Large intestine (tissue), 12 donors: ENCODE measurements at places on chromosomes 4 and X.

DNA sequence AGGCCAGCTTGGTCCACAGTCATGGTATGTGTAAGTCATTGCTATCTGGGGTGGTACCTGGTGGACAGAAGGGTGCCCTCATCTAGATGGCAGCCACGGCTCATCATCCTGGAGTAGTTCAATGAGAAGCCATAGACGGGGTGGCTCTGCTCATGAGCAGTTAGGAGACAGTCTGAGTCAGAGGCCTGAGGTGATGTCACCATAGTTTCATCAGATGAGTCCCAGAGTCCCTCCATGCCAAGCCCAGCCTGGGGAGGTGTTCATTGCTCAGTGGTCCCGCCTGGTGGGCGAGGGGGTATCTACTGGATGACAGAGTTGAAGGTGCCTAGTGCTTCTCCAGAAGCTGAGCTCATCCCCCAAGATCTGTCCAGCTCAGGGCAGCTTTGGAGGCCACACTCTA is 49.8 kb downstream of the DLG3 start:
- DNase-seq = no peak

- no peak for DNase-seq
These were observed 1162.8 kb upstream of the PRKX start for GRCh38 chrX:4876268-4876667.

DNA sequence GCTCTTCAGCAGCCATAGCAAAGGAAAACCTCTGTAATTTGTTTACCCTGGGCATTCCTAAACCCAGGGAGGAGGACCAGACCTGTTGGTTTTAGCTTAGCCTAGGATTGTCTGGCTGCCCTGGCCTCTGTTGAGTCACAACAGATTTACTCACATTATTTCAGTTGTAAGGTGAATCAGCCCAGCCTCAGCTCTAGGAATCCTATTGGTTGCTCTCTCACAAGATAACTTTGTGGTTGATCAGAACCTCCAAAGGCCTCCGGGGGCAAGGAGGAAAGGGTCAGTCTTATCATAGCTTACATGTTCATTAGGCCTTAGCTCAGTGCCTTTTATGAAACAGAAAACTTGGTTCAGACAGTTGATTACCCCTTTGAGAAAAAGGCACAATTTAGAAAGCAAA is 41.0 kb downstream of the PDK3 start:
- no peak for DNase-seq

DNA sequence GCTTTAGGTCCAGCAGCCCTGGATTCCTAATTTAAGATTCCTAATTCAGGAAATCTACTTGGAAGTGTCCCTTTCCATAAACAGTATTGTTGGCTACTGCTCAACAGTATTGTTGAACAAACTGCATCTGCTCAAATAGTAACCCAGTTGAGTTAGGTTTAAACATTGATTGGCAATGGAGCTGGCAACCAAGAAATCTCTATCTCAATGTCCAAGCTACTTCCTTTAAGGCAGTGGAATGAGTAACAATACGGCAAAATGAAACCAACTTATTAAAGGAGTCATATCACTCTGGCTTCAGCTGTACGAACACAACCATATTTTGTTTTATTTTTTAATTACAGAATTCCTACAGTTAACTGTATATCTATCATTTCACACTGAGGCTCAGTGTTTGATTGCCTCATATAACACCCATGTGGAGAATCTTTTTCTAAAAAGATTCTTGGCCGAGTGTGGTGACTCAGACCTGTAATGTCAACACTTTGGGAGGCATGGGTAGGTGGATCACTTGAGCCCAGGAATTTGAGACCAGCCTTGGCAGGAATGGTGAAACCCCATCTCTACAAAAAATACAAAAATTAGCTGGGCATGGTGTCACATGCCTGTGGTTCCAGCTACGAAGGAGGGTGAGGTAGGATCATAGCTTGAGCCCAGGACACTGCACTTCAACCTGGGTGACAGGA is 71.7 kb upstream of the IL13RA1 start:
- DNase-seq = no peak

GRCh38 chr4:116838609-116839008 is 246.8 kb downstream of the TRAM1L1 start:
- DNase-seq = no peak

DNA sequence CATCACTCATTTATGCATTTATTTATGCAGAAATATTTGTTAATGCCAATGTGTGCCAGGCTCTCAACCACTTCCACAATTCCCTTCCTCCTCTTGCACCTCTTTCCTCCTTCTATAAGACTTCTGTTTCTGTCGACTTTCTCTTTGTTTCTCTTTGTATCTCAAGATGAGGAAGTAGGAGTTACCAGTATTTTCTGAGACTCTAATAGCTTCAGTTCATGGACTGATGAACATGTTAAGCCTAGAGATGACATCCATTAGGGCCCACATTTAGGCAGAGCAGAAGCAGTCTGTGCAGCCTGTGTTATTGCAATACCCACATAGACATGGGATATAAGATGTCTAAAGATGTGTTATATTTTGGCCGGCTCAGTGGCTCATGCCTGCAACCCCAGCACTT is 241.8 kb upstream of the SMIM31 start:
- no peak for DNase-seq

GRCh38 chr4:97938141-97938540 is 205.1 kb downstream of the STPG2 start:
- no peak for DNase-seq

GRCh38 chr4:2842687-2843262 is 869 bp upstream of the ADD1 start:
- DNase-seq = no peak

- no peak for DNase-seq
These were observed 457.4 kb downstream of the IL1RAPL1 start for GRCh38 chrX:29044423-29045184.

DNA sequence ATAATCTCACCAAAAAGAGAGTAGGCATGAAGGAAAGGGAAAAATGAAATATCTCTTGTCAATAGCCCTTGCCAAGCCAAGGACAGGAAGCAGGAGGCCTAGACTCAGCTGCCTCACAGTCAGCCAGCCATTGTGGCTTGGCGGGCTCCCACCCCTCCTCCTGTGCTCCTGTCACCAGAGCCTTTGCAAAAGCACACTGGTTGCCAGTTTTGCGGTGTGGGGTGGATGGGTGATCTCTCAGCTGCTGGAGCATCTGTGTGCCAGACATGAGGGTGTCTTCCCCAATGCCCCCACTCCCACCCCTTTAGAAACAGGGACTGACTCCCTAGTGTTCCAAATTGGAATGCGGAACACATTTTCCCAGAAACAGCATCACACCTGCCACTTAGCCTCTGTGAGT is 26.1 kb downstream of the ARHGEF6 start:
- no peak for DNase-seq

GRCh38 chr4:104475652-104476051 is 19.0 kb downstream of the CXXC4 start:
- no peak for DNase-seq

DNA sequence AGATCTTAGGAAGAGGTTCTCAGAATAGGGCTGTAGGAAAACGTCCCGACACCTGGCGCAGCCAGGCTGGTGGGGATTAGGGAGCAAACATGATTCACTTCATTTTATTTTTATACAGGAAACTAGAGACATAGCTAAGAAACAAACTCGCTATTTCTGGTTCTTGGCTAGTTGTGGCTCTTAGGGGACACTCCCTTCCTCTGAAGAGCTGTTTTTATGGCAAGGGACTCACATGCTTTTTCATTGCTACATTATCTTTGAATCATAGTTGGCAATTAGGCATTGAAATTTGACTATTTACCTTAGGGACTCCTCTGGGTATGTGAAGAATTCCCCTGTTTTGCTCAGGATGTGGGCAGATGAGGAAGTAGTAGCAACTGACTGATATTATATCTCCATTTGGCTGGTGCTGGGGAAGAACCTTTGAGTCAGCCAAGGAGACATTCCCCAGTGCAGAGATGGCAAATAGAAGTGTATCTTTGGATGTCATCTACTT is 174.5 kb downstream of the SMIM20 start:
- DNase-seq = no peak

DNA sequence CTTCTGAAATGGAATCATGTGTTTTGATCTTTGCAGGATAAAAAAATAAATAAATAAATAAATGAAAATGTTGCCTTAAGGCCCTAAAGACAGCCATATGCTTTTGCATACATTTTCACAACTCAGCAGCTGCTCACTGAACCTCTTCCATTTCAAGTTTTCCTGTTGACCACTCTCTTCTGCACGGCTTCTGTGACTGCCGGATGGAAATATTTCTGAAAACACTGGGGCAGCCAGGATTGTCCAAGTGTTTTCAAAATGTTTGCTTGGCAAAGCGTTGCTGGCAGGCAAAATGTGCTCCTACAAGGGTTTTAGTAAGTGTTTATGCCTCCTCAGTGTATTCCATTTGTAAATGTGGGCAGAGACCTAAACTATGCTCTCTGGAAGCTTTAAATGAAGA is 208.1 kb upstream of the IL1RAPL1 start:
- DNase-seq = no peak

DNA sequence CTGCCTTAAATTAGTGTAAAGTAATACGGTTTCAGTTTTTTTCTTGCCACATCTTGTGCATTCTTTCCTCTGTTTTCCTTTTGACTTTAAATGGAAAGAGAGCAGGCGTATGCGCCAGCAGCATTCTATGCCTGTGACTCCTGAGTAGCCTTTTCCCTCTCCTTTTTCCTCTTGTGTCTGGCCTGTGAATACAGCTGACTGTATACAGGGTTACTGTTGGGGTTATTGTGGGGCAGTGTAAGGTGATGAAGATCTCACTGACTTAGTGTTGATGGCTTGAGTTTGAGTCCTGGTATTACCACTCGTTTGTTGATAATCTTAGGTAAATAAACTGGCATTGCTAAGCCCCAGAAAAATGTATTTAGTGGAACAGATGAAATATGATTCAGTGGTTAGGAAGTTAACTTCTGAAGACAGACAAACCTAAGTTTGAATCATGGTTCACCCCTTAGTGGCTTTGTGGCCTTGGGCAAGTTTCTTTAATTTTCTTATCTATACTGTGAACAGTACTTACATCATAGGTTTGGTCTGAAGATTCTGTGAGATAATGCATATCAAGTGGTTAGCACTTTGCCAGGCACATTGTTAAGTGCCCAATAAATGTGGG is 105.1 kb downstream of the FNIP2 start:
- no peak for DNase-seq

GRCh38 chrX:43589735-43590134 is 66.4 kb upstream of the MAOA start:
- DNase-seq = peak; percentile 32

DNA sequence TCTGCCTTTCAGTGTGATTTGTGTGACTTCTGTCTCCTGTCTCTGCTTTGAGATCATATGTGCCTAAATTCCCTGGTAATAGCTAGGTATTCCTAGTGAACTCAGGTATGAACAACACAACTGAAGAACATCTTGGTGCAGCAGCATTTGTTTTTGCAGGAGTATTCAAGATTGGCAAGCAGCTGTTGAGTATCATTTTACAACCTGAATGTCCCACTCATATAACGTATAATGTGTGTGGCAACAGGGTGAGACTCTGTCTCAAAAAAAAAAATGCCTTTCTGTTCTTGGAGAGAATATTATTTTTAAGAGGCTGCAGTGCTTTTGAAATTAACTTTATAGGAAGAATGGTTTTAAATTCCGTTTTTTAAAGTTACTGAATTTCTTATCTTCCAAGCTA is 7.7 kb downstream of the LSM6 start:
- no peak for DNase-seq

DNA sequence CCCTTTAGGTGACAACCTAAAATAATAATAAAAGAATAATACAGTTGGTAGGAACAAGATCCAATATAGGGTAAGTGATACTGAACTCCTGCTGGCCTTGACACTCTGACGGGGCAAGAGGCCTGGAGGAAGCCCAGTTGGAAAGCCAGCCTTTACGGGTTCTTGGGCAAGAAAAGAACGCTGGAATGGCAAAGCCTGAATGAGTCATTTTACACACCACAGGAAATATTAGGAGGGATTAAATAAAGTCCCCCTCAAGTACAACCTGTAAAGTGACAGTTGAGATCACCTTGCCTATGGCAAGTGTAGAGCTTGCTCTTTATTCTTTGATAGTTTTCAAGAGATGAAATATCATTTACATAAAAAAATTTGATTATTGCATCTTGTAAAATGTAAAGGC is 244.5 kb upstream of the TLL1 start:
- no peak for DNase-seq

- DNase-seq = no peak
These were observed 90.5 kb downstream of the BCOR start for GRCh38 chrX:40007131-40007755.

- DNase-seq = no peak
These were observed 199.2 kb downstream of the SHROOM3 start for GRCh38 chr4:76634220-76634619.

DNA sequence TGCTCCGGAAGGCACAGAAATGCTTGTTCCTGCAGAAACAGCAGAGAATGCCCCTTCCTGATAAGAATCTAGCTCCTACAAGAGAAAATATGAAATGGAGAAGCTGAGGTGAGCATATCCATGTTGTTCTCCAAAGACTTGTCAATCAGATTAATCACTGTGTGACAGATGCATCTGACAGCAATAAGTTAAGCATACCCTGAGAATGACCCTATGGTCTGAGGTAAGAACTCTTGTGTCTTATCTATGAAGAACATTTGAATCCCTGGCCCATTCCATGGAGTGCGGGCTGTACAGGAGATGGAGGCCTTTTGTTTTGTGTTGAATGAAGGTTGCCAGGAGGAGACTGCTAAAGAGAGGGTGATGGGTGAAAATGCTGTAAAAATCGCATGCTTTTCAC is 21.5 kb upstream of the ASB5 start:
- DNase-seq = no peak

DNA sequence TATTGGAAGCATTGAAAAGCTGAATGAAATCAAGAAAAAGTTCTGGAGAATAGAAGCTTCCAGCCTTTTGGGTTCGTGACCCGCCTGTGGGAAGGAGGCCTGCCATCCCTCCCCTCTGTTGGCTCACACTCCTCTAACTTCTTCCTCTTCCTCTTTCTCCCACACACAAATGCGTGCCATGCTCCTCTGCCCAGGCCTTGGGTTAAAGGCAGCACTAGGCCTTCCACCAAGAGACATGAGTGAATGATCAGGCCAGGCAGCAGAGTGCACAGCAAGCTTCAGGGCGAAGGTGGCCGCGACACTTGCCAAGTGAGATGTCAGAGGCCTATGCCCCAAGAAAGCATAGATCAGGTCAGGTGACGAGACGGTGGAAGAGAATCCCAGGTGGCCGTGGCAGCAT is 38.4 kb downstream of the FAM193A start:
- no peak for DNase-seq

DNA sequence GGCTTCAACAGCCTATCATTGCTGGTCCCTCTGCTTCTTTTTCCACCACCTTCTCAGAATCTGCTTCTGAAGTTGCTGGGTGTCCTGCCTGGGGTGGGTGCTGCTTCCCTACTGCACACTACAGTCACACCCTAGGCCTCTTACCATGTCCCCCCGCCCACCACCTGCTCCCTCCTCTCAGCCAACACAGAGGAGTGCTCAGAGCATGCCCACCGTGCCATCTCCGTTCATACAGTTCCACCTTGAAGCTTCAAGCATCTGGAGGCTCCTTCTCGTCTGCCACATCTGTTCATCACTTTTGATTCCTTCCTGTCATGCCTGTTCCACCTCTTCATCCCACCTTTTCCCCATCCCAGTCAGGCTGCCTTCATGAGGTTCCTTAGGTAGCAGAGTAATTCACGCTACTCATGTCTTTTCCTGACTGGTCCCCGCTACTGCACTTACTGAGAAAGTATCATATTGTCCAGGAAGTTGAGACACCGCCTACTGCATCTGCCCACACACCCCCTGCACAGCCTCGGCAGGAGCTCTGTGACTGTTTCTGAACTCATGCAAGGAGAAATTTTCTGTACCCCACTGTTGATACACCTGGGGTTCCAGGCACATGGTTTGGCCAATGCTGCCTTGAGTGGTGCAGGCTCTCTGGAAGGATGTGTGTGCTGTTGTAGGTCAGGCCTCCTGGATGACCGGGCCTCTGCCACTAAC is 39.5 kb downstream of the HADH start:
- DNase-seq = no peak
